ENCODE measurements at places on chromosomes 2 and 18. TPM values are rescaled to one million over a fixed set of nuclear protein-coding genes. Genes with fewer than 3 reads are reported as not detected.

TDRD15 gene
- polyA plus RNA-seq = 0.07 TPM

NOL4 gene
- 0.06 TPM for polyA plus RNA-seq

YPEL5 gene
- polyA plus RNA-seq = 68.2 TPM

LRRTM1 gene
- polyA plus RNA-seq = not detected

ORMDL1 gene
- 207 TPM for polyA plus RNA-seq

ANKRD53 gene
- polyA plus RNA-seq = 0.22 TPM

RRM2 gene
- polyA plus RNA-seq = 2.3 TPM

CGREF1 gene
- 0.42 TPM for polyA plus RNA-seq

ATP6V1B1 gene
- 0.11 TPM for polyA plus RNA-seq

CD8B gene
- 6.5 TPM for polyA plus RNA-seq

RPRM gene
- 0.59 TPM for polyA plus RNA-seq

STAT4 gene
- polyA plus RNA-seq = 4.1 TPM

ARHGAP25 gene
- polyA plus RNA-seq = 72.0 TPM

ANKRD29 gene
- polyA plus RNA-seq = 4.1 TPM

FAM110C gene
- 0.22 TPM for polyA plus RNA-seq

TUBB8B gene
- polyA plus RNA-seq = not detected

SERPINB4 gene
- not detected for polyA plus RNA-seq

PJVK gene
- 4.1 TPM for polyA plus RNA-seq

OR6B2 gene
- not detected for polyA plus RNA-seq
